ENCODE measurements at places on chromosomes 1 and 21.

- DNase-seq, result no peak
These were observed 63.3 kb downstream of the GALNT2 start for GRCh38 chr1:230130172-230130944.

GRCh38 chr1:85229574-85230097 lies 28.8 kb upstream of the SYDE2 start:
- no peak for DNase-seq

DNA sequence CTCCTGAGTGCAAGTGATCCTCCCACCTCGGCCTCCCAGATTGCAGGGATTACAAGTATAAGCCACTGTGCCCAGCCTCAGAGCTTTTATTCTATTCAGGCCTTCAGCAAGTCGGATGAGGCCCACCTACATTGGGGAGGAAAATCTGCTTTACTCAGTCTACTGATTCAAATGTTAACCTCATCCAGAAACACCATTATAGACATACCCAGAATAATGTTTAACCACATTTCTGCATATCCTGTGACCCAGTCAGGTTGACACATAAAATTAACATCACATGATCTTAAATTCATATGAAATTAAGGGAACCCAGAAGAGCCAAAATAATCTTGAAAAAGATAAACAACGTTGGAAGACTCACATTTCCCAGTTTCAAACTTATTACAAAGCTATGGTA lies 14.9 kb downstream of the IL20 start:
- DNase-seq, result no peak

DNA sequence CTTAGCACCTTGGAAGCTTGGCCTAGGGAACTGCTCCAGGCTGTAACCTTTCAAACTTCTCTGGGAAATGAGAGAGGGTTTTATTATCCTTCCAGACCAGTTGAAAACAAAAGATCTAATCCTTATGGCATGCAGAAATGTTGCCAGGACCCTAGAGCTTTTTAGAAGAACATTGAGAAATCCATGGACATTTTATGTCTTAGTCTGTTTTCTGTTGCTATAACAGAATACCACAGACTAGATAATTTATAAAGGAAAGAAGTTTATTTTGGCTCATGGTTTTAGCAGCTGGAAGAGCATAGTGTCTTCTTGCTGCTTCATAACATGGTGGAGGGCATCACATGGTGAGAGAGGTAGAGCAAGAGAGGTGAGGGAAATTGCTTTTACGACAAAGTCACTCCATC lies 25.8 kb downstream of the OSBPL9 start:
- no peak for DNase-seq

- DNase-seq, result no peak
These were observed 15.3 kb upstream of the KANK4 start for GRCh38 chr1:62334434-62334985.

GRCh38 chr1:9696793-9697192 lies 45.3 kb downstream of the PIK3CD start:
- no peak for DNase-seq

DNA sequence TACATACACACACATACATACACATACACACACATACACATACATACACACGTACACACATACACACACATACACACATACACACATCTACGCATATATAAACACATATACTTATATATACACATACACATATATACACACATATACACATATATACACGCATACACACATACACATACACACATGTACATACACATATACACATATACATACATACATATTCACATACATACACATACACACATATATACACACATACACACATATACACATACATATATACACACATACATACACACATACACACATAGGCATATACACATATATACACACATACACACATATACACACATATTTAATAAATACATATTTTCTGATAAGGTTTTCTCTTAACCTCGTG lies 324.0 kb downstream of the RPS6KC1 start:
- DNase-seq, result no peak

- DNase-seq, result no peak
These were observed 44.0 kb downstream of the OPRD1 start for GRCh38 chr1:28855969-28856368.

GRCh38 chr1:53359225-53359933 lies 31.5 kb upstream of the LRP8 start:
- DNase-seq, result no peak

DNA sequence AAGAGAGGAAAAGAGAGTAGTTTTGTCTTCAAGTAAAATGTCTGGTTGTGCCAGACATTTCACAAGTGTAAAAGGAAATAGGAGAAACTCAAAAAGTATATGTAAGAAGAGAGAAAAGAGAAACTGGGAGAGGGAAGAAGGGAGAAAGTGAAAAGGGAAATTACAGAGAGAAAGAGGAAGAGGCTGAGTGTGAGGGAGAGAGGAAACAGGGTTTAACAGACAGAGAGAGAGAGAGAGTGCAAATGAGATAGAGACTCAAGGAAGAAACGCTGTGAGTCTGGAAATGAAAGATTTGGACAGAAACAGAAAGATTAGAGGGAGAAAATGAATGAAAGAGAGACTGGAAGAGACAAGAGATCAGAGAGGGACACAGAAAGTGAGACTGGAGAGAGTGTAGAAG lies 806.2 kb downstream of the PLA2G4A start:
- DNase-seq, result no peak

DNA sequence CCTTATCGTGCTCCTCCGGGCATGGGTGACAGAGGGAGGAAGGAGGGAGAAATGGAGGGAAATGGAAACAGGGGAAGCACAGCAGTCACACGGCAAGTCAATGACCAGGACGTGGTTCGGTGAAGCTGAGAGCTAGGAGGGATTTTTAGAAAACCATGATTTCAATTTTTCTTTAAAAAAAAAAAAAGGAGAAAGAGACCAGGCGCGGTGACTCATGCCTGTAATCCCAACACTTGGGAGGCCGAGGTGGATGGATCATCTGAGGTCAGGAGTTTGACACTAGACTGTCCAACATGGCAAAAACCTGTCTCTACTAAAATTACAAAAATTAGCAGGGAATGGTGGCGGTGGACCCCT lies 776 bp upstream of the TNFRSF9 start:
- DNase-seq, result no peak

GRCh38 chr21:38993561-38993960 lies 187.8 kb downstream of the ETS2 start:
- DNase-seq, result no peak

GRCh38 chr21:20592463-20592862 lies 405.7 kb upstream of the NCAM2 start:
- no peak for DNase-seq

GRCh38 chr1:23556635-23557470 lies 2.4 kb downstream of the ID3 start:
- DNase-seq, result no peak
